ENCODE measurements at places on chromosomes 2 and 18. TPM values are rescaled to one million over a fixed set of nuclear protein-coding genes. Genes with fewer than 3 reads are reported as not detected.

The NOSTRIN gene
- 0.15 TPM for polyA plus RNA-seq

The SCTR gene
- not detected for polyA plus RNA-seq

GRCh38 chr2:10344105-10345066 is 41.7 kb downstream of the HPCAL1 start:
- DNase-seq = peak; percentile 49

- no peak for DNase-seq
Measured at GRCh38 chr2:11366326-11366741, 21.9 kb upstream of the ROCK2 start.

The SNORC gene
- 0.67 TPM for polyA plus RNA-seq

- no peak for DNase-seq
Measured at GRCh38 chr18:63422864-63423304, 608 bp upstream of the VPS4B start.

- no peak for DNase-seq
Measured at GRCh38 chr18:3046216-3046808, 33.4 kb upstream of the LPIN2 start.

DNA sequence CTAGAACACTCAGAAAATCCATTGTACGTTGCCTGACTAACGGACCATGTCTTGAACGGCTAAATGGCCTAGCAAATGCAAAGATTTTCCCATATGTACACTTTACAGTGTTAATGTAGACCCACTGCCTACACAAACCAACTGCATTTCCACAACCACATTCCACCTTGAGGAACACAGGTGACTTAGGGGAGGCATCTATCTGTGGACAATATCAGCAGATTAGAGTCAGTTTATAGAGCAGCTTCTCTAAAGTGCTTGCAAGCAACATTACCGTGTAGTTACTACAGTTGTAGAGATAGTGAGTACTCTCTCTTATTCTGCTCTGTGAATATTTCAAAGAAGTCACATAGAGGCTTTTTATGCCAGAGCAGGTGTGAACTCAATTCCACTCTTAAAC is 139.6 kb downstream of the TCF4 start:
- DNase-seq = no peak

DNA sequence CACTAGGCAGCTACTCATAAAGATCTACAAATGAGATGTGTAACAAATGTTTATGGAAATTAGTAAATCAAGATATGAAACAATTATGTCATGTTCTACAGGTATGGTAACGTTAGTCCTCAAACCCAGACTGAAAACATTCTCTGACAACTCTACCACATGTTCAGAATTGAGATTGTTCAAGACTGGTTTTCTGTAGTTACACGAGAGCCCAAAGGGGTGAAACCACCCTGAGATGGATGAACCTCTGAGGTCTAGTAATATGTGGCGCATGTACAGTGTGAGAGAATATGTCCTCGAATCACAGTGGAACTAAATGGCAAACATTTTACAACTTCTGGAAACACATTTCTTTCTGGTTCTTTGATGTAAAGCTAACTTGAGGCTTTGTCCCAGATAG is 614.3 kb downstream of the ZEB2 start:
- no peak for DNase-seq

- no peak for DNase-seq
Measured at GRCh38 chr18:51266773-51267172, 69.3 kb upstream of the MEX3C start.

- no peak for DNase-seq
Measured at GRCh38 chr2:72833084-72833714, 7.4 kb upstream of the EXOC6B start.

- peak; percentile 91 for DNase-seq
Measured at GRCh38 chr2:42063431-42064171, 15.8 kb downstream of the PKDCC start.

The GPR45 gene
- polyA plus RNA-seq = not detected

The CHAC2 gene
- polyA plus RNA-seq = 1.9 TPM

GRCh38 chr2:143937723-143938350 is 582.1 kb downstream of the ZEB2 start:
- no peak for DNase-seq

DNA sequence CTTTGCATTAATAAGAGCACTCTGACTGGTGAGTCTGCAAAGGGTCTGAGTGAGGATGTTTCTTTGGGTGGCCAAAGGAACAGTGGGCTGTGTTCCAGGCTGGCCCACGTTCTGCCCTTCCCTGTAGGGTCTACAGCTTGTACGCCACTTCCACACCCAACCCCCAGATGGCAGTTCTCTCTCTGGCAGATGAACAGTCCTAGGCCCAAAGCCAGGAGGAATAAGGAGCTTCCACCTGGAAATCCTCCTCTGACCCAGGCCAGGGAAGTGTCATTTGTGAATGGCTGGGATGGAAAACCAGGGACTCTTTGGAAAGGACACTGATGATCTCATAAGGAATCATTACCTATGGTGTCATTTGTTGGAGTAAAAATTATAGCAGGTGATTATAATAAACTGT is 6.6 kb downstream of the OTOF start:
- no peak for DNase-seq

- no peak for DNase-seq
Measured at GRCh38 chr2:78707776-78708386, 317.6 kb upstream of the REG3G start.

DNA sequence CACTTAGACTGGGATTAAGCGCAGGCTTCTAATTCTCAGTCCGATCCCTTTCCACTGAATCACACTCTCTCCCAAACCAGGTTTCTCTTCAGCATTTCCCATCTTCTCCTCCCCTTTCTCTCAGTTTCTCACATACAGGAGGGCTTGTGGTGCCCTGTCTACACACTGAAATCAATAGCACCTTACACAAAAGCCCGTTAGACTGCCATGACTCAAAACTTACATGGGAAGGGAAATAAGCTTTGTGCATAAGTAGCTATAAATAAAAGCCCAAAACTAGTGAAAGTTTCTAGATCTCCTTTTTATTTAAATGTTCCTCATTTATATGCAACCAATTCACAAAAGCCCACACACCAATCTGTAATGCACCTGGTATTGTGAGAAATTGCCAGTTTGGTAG is 318.4 kb downstream of the TXNL1 start:
- DNase-seq = no peak

The PPIL3 gene
- 47.9 TPM for polyA plus RNA-seq

The PRSS56 gene
- polyA plus RNA-seq = not detected

The TTN gene
- polyA plus RNA-seq = 0.02 TPM

The GPBAR1 gene
- polyA plus RNA-seq = 0.13 TPM

Measured in IMR-90 (cell line).